ENCODE measurements at places on chromosomes 4 and X.

DNA sequence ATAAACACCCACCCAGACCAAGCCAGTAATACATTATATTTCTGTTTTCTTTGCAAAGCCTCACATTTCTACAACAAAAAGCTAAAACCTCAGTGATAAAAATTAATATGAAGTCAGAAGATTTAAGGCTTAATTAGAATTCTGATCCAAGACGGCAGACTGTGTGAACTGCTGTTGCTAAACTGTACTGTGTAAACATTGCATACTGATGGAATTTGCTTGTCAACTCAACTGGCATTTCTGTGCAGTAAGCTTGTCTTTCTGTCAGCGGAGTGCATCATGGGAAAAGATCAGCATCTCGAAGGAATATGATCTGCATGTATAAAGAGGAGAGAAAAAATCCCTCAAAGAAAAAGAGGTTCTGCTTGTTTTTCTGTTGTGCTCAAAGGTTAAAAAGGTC is 69.4 kb upstream of the SPANXB1 start:
- no peak for DNase-seq

DNA sequence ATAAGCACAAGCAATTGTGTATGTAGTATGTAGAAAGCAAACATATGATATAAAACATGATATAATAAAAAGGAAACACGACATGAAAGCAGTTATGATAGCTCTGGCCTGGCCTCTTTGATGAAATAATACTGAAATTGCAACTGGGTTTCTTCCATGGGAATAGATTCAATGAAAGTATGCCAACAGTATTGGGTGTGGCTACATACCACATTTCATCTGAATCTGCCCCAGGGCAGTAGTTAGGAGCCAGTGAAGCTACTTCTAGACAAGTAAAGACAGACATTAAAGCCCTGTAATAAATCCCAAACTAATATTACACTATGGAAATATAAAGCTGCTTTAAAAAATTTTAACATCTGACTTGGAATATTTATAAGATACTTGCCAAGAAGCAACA is 207.3 kb downstream of the FBXW7 start:
- no peak for DNase-seq

DNA sequence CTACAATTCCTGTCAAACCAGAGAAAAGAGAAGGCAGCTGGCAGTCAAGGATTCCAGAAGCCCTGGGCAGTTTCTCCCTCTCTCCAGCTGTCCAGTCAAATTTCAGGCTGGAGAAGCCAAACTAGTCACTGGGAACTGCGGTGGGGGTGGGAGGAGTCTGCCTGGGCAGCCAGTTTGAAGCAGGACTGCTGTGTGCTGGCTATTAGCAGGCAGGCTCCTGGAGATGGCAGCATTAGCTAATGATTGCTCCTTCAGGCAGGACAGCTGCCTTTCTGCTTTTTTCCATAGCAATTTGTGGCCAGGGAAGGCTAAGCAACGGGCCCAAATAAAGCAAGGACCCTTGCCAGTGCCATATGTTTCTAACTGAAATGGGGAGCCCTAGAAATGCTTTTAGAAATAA is 44.7 kb upstream of the FGF13 start:
- DNase-seq, result no peak

DNA sequence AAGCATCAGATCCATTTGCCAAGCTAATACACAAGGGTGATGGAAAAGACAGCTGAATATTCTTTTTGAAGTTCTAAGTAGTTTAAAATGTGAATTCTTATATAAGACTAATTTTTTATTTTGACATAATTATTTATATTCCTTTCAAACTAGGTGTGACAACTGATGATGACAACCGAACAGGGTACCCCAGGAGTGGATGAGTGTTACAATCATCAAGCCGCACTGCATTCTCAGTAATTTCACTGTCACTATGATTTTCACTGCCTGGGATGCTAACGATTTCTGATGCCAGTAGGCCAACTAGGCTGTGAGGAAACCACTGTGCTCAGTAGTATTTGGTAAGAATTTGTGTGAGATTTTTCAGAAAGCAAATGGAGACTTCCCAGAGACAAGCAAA is 317.5 kb downstream of the ARAP2 start:
- DNase-seq, result no peak

DNA sequence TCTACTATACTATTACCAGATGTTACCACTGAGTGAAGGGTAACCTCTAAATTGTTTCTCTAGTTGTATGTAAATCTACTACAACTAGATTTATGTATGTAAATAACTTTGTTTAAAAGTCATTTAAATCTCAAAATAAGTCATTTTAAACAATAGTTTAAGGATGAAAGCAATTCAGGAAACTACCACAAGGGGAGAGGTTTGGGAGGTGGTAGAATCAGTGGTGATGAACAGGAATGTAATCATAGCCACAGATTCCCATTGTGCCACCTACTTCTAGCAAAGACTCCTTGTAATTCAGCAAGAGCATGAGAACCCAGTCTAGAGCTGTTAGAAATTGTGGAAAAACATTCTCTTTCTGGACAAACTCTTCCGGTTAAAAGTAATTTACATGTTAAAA is 234.6 kb downstream of the SLC7A11 start:
- no peak for DNase-seq

GRCh38 chrX:134685668-134686067 is 27.4 kb upstream of the PLAC1 start:
- DNase-seq, result no peak

Measured in cortex of kidney (tissue), 1 donor.